ENCODE measurements at places on chromosomes 3 and 15.

DNA sequence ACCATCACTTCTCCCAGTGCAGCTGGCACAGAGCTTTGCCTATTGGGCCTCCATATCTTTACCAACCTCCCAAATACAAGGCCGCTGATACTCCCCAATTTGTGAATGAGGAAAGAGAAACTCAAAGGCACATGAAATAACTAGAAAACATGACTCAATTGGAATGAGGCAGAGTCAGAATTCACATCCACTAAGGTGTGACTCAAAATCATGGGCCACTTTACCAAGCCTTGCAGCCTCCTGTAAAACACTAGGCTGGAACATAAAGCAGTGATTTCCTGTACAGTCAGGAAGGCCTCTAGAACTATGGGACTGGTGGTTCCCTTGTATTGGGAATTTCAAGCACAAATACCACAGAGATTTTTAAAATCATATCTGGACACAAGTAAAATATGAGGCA is 128.6 kb downstream of the DCLK3 start:
- DNase-seq = no peak

- DNase-seq = no peak
Measured at GRCh38 chr3:101387351-101387750, 67.0 kb upstream of the IMPG2 start.

DNA sequence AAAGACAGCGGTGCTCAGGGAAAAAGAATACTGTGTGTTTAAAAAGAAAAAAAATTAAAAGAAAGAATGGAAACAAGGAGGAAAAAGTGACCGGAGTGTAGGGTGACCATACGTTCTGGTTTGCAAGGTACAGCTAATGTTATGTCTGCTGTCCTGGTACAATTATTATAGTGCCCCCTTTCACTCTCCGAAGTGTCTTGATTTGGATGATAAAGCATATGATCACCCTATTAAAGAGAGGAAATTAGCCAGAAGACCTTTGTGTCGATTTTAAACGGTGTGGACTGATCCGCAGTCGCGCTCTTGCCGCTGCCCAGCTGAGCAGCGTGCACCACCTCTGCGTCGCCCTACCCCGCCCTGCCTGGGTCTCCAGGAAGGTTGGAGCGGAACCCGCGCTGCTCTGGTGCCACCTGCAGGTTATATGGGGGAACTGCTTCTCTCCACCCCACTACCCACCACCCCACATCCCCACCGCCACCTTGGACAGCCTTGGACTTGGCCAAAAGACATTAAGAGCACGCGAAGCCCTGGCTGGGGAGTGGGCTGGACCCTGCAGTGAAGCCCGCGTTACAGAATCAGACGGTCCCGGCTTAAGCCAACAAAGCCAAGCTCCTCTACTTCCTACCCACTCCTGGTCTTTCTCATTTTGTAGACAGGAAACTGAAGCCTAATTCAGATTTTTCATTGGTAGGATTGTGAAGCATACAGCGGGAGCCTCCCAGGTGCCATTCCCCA is 41.2 kb upstream of the UBE2Q2 start:
- no peak for DNase-seq

DNA sequence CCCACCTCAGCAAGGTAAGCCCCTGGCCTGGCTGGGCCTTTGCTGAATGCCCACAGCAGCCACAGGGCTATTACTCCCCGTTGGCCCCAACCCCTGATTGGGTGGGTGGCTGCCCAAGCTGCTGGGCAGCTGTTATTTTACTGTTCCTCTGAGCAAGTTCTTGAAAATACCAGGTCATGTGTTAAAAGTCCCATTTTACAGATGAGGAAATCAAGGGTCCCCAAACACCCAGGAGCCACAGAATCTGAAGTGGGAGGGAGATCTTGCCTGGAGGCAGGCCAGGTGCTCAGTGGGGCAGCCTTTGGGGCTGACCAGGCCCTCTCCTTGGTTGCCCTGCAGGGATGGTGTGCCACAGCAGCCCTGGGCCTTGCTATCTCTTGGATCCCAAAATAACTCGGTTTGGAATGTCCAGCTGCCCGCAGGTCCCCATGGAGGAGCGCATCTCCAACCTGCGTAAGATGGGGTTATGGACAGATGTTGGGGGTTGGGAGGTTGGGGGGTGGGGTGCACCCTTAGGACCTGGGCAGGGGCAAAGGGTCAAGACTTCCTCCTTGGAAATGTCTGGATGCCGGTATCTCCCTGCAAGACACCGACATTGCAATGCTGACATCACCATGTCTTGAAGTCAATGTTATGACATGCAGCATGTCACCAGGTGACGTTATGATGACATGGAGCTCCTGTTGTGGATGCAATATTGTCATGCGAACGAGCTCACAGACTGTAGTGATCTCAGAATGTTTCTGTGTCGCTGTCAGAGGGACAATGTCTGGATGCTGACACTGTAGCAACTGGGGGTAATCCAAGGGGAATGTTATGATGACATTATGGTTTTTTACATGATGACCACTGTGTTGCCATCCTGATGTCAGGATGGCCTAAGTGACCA is 13.3 kb upstream of the CSPG4 start:
- DNase-seq = no peak

DNA sequence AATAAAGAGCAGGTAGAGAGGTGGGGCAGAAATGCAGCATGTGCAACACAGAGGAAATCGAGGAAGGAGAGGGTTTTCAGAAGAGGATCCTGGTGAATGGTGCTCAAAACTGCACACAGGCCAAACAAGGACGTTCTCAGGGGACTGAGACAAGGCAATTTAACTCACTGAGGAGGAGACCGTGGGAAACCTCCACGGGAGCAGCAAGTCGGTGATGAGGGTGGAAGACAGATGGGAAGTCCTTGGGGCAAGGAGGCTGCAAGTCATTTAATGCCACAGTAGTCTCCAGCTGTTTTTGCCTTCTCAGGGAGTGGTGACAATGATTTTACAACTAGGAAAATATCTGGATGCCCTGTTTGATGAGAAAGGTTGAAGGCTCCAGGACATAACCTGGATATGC is 11.5 kb upstream of the PDIA5 start:
- DNase-seq = no peak

DNA sequence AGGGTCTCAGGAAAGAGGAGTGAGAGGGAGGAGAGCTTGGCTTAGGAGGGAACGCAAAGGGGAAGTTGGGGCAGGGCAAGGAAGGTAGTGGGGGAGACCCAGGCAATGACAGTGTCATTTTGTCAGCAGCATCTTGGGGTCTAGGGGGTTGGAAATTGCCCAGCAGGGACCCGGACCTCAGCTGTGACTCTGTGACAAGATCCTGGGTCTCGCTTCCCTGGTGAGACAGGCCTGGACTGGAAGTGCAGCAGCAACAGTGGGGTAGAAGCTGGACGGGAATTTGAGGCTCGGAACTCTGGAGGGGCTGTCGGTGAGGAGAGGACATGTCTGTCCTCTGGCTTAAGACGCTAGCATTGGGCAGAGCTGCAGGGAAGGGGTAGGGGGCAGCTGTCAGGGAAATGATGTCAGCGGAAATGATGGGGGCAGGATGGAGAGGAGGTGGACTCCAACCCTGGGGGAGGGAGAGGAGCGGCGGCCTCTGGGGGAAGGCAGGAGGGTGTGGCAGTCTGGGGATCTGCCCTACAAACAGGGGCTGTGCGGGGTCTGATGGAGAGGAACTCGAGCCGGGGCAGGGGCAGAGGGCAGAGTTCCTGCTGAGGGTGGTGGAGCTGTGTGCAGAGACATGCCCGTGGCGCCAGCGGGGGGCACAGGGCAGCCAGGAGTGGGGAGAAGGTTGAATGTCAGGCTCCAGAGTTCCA is 12.3 kb downstream of the ANPEP start:
- no peak for DNase-seq

DNA sequence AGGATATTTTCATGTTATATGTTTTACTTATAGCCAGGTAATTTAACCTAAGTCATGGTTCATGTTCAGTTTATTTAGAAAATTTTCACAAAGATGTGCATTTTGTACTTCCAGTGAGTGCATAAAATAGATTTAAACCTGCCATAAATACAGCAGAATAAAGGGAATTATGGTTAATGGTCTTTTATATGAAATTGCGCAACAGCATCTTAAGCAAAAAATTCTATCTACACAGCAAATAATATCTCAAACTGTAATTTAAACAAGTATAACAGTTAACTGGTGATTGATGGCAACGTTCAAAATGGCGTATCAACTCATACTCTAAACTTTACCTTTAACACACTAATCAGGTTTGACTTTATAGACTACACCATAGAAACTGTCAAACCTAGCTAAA is 97.6 kb downstream of the ROBO1 start:
- no peak for DNase-seq

DNA sequence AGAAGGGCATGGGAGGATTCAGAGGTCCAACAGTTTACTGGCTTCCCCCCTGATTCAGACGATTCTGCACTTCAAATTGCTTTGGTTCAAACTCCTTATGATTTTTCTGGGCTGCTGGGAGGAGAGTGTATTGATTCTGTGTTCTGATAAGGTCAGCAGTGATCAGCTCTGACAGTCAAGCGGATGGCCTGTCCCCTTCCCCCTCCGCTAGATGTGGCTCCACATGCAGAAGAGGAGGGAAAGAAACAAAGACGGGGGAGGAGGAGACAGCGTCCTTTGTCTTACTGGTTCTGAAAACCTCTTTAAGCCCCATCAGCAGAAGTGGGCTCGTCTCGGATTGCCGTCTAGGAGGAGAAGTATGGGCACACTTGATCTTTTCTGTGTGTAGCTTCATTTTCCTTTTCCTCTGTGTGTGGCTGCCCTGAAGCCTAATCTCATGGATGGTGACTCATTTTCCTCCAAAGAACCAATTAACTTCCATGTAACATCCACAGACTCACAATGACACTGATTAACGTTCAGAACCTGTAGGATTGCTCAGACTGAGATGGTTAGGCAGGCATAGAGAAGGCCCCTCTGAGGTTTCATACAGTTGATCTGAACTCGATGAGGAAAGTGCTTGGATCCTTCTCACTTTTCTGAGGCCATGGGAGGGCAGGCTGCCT is 162.4 kb upstream of the PPP2R3A start:
- DNase-seq = no peak
